Adrenal gland (tissue), 19 donors: ENCODE measurements at places on chromosomes 11 and 22. TPM values are rescaled to one million over a fixed set of nuclear protein-coding genes. Genes with fewer than 3 reads are reported as not detected.

DNA sequence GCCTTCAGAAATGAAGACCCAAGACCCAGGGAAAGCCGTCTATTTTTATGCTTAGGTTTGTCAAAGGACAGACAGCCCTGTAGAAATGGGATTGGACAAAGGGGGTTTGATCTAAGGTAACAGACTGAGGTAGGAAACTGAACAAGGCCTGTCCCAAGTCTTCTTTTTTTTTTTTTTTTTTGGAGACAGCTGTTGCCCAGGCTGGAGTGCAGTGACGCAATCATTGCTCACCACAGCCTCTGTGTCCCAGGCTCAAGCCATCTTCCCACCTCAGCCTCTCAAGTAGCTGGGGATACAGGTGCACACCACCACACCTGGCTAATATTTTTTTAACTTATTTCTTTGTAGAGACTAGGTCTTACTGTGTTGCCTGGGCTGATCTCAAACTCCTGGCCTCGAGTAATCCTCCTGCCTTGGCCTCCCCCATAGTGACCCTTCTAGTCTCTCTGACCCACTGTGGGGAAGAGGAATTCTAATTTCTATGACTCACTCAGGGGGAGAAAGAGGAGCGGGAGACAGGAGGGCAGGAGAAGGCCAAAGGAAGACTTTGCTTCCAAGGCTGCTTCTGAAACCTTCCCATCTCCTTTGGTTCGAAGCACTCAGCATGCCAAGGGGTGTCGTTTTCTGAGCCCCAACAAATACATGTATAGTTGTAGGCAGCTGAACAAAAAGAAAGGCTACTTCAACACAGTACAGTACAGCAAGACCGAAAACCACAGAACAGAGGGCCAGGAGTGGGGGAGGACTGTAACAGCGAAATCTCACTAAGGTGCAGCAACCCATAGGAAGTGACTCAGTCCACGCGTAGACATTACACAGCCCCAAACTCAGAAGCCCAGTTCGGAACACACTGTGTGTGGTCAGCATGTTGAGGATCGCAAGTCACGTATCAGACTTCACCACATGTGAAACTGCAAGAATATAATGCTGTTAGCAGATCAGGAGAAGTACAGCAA is 872 bp downstream of the TMA7B start:
- DNase-seq = no peak

GRCh38 chr11:125701858-125702621 is 21.4 kb upstream of the ACRV1 start:
- no peak for DNase-seq

- DNase-seq = no peak
Measured at GRCh38 chr11:1310318-1310687, 871 bp upstream of the TOLLIP start.

DNA sequence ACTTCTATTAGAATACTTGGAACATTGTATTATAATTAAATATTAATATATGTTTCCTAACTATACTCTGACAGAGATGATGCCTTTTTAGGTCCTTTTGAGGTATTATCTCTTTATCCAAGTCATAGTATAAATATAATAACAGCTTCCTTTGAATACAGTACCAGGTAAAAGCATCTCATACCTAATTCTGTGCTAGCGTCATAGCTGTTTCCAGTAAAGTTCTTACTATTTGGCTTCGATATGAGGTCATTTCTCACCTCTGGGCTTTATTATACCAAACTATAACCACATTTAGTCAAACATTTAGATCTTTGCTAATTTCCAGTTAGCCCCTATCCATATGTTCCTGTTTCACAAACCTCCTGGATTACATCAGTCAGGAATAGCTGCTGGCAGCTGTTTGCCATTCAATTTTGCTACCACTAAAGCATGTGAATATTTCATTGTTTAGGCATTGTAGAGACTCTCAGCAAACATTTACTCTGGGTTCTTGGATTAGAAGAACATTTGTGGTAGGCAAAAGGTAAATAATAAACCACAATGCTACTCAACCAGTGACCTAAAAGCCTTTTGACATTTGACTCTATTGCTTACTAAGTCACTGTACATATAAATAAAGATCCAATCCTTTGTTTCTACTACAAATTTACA is 255.1 kb downstream of the TTC28 start:
- no peak for DNase-seq

DNA sequence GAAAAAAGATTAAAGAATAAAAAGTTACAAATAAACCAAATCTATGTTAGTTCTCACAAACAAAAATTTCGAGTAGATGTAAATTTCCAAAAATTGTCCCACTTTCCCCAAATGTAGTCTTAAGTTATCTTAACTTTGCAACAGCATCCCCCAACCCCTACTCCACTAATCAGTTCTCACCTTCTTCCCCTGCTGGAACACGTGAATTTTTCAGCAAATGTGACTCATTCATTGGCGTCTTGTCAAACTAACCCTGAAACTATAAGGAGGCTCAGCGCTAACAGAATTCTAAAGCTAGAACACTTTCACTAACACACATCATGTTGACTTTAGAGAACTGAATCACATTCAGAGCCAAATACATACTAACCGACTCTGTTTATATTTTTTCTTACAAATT is 46.1 kb downstream of the PHF21A start:
- DNase-seq = peak; percentile 22

DNA sequence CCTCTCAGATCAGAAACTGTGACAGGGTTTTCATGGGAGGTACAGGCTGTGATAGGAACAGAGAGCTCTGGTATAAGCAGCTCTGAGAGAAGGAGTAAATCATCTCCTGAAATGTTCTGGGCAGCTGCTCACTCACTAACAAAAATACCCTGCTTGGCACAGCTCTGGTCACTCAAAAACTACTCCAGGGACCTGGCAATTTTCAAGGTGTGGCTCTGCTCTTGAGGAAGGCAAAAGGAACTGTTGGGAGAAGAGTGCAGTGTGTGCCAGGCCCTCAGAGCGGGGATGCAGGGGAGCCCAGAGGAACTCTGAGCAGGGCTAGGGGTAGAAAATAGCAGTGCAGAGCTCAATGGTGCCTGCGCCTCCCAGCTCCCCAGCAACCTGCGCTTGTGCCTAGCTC is 180.5 kb upstream of the ZBED5 start:
- DNase-seq = no peak

DNA sequence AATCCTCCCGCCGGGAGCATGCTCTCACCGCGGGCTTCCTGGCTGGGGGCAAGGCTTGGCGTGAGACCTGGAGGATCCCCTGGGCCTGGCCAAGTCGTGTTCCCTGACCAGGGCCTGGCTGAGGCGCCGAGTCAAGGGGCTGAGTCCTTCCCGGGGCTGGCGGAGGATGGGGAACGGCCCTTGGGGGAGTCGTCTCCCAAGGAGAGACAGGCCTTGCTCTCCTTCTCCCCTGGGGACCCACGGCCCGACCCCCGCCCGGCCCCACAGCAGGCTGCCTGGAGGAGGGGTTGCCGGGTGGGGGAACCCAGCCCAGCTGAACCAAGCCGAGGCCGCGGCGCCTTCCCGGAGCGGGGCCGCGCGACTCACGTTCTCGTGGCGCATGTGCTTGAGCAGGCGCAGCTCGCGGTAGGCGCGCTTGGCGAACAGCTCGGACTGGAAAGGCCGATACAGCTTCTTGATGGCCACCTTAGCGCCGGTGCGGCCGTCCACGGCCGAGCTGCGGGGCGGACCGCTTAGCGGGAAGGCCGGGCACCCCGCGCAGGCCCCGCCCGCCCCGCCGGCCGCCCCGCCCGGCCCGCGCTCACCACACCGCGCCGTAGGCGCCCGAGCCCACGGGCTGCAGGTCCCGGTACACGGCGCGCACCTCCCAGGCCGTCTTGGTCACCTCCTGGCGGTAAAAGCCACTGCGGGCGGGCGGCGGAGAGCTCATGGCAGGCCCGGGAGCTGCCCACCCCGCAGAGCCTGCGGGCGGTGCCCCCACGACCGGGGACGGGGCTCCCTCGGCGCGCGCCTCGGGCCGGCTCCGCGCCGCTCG is 475 bp downstream of the MAPK12 start:
- no peak for DNase-seq

Gene RBFOX2
- total RNA-seq = 70.3 TPM
